ENCODE measurements at places on chromosomes 12 and 14. TPM values are rescaled to one million over a fixed set of nuclear protein-coding genes. Genes with fewer than 3 reads are reported as not detected.

Gene GRIN2B
- total RNA-seq = 0.12 TPM

Gene OTOGL
- not detected for total RNA-seq

Gene CLEC7A
- total RNA-seq = not detected

Gene SMARCD1
- total RNA-seq = 68.1 TPM

Gene ASCL1
- not detected for total RNA-seq

Gene KRT2
- total RNA-seq = not detected
